Upper lobe of right lung (tissue), 1 donor: ENCODE measurements at places on chromosomes 16 and 17. TPM values are rescaled to one million over a fixed set of nuclear protein-coding genes. Genes with fewer than 3 reads are reported as not detected.

The SLC12A3 gene
- total RNA-seq, result not detected

DNA sequence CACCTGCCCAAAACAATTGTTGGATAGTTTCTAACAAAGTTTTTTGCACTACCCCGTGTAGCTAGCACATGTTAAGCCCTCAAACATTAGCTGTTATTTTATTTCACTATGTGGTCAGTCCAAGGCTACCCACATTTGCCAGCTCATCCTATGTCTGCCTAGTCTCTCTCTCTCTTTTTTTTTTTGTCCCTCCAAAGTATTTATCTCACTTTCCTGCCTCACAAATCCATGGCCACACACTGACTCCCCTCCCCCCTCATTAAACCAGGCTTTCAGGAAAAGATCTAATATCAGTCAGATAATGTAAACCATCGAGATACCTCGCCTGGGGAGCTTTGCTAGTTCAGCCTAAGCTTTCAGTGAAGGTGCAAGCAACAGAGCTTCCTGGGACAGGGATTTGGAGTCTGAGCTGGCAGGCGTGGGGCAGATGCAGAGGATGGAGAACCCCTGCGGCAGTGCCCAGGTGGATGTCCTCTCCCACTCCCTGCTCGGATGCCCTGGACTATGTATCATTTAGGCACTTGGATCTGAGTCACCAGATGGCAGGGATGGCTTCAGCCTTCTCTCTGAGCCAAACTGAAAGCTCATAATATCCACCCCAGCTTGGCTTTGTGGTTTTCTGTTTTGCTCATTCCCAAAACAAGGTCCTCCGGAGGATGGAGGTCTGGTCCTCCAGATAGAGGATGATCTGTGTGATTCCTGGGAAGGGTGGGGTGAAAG, 73.7 kb upstream of the FOXF1 start:
- H3K4me3 ChIP-seq, result no peak overlapping the region
- H3K27ac ChIP-seq, result no peak overlapping the region
- H3K27me3 ChIP-seq, result peaks cover 6% of the 10 kb centered on the region
- DNase-seq, result no peak
- H3K36me3 ChIP-seq, result no peaks in the 10 kb centered on the region

- H3K4me3 ChIP-seq, result peak overlapping the region; percentile 77
- peaks cover 15% of the 10 kb centered on the region for H3K4me1 ChIP-seq
- no peak for DNase-seq
- H3K36me3 ChIP-seq, result peaks cover 22% of the 10 kb centered on the region
Observed at GRCh38 chr17:1830288-1830687, 483 bp downstream of the RPA1 start.

DNA sequence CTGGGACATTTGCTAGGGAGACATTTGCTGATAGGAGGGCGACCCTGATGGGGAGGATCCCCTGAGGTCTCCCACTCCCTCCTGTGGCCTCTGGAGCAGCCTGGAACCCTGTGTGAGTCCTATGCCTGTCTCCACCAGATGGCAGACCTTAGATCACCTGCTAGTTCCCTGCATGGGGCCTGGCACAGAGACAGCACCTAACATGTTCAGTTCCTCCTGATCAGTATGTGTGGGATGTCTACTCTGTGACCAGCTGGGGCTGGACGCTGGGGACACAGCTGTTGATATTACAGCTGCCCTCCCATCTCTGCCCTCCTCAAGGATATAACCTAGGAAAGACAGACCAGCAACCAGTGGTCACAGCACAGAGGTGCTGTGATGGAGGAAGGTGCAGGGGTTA, 1.1 kb upstream of the ADCY7 start:
- DNase-seq, result no peak
- H3K4me3 ChIP-seq, result no peak overlapping the region
- H3K36me3 ChIP-seq, result no peaks in the 10 kb centered on the region
- peak overlapping the region; percentile 79 for H3K27ac ChIP-seq

The TBC1D3G gene
- not detected for total RNA-seq

DNA sequence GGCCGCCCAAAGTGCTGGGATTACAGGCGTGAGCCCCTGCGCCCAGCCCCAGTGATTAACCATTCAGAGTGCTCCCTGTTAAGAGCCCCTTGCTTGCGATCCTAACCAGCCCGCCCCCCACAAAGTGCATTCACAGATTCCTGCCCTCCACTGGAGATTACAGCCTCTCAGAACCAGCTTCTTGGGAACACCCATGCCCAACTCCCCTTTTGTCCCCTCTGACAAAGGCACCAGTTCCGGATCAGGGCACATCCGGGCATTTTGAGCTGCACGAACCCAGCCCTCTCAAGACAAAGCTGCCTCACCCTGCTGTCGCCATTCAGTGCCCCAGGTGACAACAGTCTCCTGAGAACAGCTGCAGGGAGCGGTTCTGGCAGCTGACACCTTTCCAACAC, 848 bp upstream of the KRT19 start:
- H3K4me1 ChIP-seq, result peaks cover 4% of the 10 kb centered on the region
- DNase-seq, result no peak
- H3K27me3 ChIP-seq, result peaks cover 39% of the 10 kb centered on the region

- no peaks in the 10 kb centered on the region for H3K27me3 ChIP-seq
- H3K4me3 ChIP-seq, result no peak overlapping the region
- DNase-seq, result no peak
Observed at GRCh38 chr16:65377195-65377594, 255.3 kb upstream of the CDH11 start.

The CCL8 gene
- 1.5 TPM for total RNA-seq

DNA sequence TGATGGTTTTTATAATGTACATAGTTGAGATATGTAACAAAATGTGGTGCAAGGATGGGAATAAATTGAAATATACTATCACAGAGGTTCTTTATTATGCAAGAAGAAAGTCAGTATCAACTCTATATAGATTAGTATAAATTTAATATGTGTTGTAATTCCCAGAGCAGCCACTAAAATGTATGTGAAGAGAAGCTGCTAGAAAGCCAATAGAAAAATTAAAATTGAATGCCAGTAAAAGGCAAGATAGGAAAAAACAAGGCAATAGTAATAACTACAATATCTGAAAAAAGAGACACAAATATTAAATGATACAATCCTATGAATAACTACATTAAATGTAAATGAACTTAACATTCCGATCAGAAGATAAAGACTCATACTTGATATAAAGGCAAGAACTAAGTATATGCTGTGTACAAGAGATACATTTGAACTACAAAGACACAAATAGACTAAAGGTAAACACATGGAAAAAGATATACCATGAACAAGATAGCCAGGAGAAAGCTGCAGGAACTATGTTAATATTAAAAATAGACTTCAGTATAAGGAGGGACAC, 92.0 kb downstream of the ABCA8 start:
- no peaks in the 10 kb centered on the region for H3K27me3 ChIP-seq
- no peaks in the 10 kb centered on the region for H3K36me3 ChIP-seq
- no peak overlapping the region for H3K4me3 ChIP-seq
- DNase-seq, result no peak
- H3K4me1 ChIP-seq, result peaks cover 5% of the 10 kb centered on the region
- no peak overlapping the region for H3K27ac ChIP-seq

GRCh38 chr16:68898026-68898425, 54.7 kb downstream of the TANGO6 start:
- H3K4me3 ChIP-seq, result no peak overlapping the region
- no peak overlapping the region for H3K27ac ChIP-seq

DNA sequence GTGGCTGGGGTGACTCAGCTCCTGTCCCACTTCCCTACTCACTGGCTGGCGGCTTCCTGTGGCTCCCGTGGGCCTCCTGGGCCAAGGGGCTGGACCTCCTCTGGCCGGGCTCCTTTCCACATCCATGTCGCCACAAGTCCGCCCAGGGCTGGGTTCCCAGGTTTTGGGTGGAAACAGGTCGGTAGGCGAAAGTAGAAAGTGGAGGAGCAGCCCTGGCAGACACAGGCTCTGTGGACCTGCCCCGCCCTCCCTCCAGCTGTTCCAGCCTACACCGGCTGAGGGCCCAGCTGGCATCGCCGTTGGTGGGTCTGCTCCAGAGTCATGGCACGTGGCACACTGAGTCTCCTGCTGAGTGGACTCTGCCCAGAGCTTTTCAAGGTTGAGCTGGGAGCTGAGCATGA, 28.7 kb downstream of the GSE1 start:
- H3K36me3 ChIP-seq, result no peaks in the 10 kb centered on the region
- peaks cover 13% of the 10 kb centered on the region for H3K4me1 ChIP-seq
- H3K4me3 ChIP-seq, result no peak overlapping the region
- no peaks in the 10 kb centered on the region for H3K27me3 ChIP-seq

- no peaks in the 10 kb centered on the region for H3K4me1 ChIP-seq
- no peaks in the 10 kb centered on the region for H3K36me3 ChIP-seq
- no peak overlapping the region for H3K27ac ChIP-seq
- DNase-seq, result peak; percentile 74
Observed at GRCh38 chr16:89749637-89750036, 28.3 kb downstream of the ZNF276 start.

The CHST6 gene
- total RNA-seq, result 0.09 TPM

The RNF227 gene
- 8.0 TPM for total RNA-seq

DNA sequence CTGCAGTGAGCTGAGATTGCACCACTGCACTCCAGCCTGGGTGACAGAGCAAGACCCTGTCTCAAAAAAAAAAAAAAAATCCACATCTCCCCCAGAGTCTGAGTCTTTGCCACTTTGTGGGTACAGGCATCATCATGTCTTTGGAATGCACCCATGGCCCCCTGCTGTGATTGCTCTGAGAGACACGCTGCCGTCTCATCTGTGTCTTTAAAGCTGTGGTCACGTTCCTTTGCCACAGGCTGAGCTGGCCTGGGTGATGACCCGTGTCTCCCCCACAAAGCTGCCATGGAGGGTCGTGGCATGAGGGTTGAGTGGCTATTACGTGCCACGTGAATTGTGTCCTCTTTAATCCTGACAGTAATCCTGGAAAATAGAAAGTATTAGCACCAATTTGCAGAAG, 20.2 kb downstream of the CRISPLD2 start:
- peaks cover 15% of the 10 kb centered on the region for H3K36me3 ChIP-seq
- H3K27me3 ChIP-seq, result peaks cover 5% of the 10 kb centered on the region
- H3K4me1 ChIP-seq, result no peaks in the 10 kb centered on the region
- no peak overlapping the region for H3K27ac ChIP-seq
- DNase-seq, result no peak

GRCh38 chr17:66461343-66461995, 159.1 kb downstream of the PRKCA start:
- DNase-seq, result no peak
- H3K36me3 ChIP-seq, result no peaks in the 10 kb centered on the region
- H3K4me3 ChIP-seq, result no peak overlapping the region

- no peaks in the 10 kb centered on the region for H3K4me1 ChIP-seq
- no peaks in the 10 kb centered on the region for H3K36me3 ChIP-seq
- H3K27ac ChIP-seq, result no peak overlapping the region
- no peaks in the 10 kb centered on the region for H3K27me3 ChIP-seq
- DNase-seq, result no peak
Observed at GRCh38 chr17:76188213-76189016, 47.4 kb upstream of the FOXJ1 start.

DNA sequence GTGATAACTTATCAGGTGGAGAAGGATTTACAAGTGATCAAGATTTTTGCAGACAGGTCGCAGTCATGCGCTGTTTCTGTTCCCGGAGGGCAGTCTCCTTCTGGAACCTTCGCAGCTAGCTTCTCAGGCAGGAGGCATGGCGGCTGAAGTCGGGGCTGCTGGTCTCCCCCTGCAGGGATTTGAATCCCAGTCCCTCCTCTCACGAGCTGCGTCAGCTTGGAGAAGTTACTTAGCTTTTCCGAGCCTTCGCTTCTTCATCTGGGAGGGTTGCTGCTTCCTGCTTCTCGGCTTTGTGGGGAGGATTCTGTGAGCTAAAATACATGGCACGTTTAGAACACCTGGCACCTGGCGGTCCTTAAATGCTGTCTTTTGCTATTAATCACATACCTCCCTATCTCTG, 287.8 kb upstream of the FOXF1 start:
- H3K36me3 ChIP-seq, result no peaks in the 10 kb centered on the region
- no peaks in the 10 kb centered on the region for H3K27me3 ChIP-seq
- peaks cover 9% of the 10 kb centered on the region for H3K4me1 ChIP-seq

DNA sequence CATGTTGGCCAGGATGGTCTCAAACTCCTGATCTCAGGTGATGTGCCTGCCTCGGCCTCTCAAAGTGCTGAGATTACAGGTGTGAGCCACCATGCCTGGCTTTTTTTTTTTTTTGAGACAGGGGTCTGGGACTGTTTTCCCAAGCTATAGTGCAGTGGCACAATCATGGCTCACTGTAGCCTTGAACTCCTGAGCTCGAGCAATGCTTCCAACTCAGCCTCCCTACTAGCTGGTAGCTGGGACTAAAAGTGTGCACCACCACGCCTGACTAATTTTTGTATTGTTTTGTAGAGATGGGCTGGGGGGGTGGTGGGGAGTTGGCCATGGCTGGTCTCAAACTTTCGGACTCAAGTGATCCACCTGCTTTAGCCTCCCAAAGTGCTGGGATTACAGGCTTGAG, 36.1 kb upstream of the USP7 start:
- no peaks in the 10 kb centered on the region for H3K4me1 ChIP-seq
- no peak overlapping the region for H3K4me3 ChIP-seq
- no peak for DNase-seq

GRCh38 chr17:61997664-61998063, 67.4 kb downstream of the MED13 start:
- no peak for DNase-seq
- H3K27ac ChIP-seq, result no peak overlapping the region
- no peak overlapping the region for H3K4me3 ChIP-seq
- H3K36me3 ChIP-seq, result peaks cover 37% of the 10 kb centered on the region
- no peaks in the 10 kb centered on the region for H3K27me3 ChIP-seq
- no peaks in the 10 kb centered on the region for H3K4me1 ChIP-seq

The BRICD5 gene
- 7.5 TPM for total RNA-seq

DNA sequence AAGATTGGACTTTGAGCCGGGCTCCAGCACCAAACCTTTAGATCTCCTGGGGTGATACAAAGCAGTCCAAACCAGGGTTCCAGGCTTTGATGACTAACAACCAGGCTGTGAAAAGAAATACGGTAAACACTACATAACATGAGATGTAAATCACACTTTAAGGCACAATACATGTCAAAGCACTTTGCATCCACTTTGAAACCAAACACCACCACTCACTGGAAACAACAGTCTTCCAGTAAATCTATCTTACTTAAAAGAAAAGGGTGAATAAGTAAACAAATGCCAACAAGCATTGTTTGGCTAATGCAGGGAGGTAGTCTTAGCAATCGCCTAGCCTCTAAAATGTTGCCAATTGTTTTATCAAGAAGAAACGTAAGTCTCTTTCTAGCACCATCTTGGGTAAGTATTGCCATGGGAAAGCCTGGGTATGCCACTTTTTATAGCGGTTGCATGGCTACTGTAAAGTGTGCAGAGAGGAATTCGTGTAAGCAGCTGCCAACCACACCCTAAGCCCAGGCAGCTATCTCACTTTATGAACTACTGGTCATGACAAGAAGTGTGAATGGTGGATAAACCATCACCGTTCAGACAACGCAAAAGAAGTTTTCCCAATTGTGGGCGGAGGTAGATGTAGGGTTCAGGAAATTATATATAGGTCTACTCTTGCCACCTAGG, 267.4 kb upstream of the PSMD7 start:
- H3K36me3 ChIP-seq, result no peaks in the 10 kb centered on the region
- H3K27ac ChIP-seq, result no peak overlapping the region
- H3K27me3 ChIP-seq, result peaks cover 8% of the 10 kb centered on the region
- H3K4me3 ChIP-seq, result no peak overlapping the region

DNA sequence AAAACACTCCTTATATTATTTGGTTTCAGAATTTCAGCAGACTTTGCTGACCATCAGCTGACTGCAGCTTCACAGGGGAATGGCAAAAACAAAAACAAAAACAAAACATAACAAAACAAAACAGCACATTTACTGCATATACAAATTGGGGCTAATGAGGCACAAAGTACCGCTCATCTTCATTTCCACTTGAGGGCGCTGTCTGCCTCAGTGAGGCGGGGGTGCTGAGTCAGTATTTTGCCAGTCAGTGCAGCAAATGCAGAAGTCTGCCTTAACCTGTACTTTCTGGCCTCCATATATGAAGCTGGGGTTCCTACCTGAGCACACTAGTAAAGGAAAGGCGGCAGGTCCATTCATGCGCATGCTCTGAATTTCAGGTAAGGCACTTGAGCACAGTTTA, 13.5 kb upstream of the DYNLRB2 start:
- no peaks in the 10 kb centered on the region for H3K4me1 ChIP-seq
- H3K36me3 ChIP-seq, result no peaks in the 10 kb centered on the region
- H3K27me3 ChIP-seq, result no peaks in the 10 kb centered on the region
- H3K27ac ChIP-seq, result no peak overlapping the region
- DNase-seq, result no peak
